LoVo (cell line): ENCODE measurements at places on chromosomes 1 and 21.

DNA sequence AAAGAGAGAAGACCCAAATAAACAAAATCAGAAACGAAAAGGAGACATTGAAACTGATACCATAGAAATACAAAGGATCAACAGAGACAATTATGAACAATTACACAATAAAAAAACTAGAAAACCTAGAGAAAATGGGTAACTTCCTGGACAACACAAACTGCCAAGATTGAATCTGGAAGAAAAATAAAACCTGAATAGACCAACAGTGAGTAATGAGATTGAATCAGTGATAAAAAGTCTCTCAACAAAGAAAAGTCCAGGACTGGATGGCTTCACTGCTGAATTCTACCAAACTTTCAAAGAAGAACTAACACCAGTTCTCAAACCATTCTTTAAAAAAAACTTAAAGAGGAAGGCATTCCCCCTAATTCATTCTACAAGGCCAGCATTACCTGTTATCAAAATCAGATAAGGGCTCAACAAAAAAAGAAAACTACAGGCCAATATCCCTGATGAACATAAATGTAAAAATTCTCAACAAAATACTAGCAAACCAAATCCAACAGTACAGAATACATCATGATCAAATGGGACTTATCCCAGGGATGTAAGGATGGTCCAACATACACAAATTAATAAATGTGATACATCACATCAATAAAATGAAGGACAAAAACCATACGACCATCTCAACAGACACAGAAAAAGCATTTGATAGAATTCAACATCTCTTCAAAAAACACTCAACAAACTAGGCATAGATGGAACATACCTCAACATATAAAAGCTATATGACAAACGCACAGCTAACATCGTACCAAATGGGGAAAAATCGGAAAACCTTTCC is 119.9 kb downstream of the ACBD6 start:
- no peak for DNase-seq

- no peak for DNase-seq
These were observed 79.6 kb upstream of the ERG start for GRCh38 chr21:38577887-38578286.

- DNase-seq, result no peak
These were observed 8.2 kb upstream of the ASAP3 start for GRCh38 chr1:23492132-23492720.

- no peak for DNase-seq
These were observed 55.3 kb downstream of the APP start for GRCh38 chr21:26115305-26115704.

- no peak for DNase-seq
These were observed 131.3 kb downstream of the NTPCR start for GRCh38 chr1:233081735-233082134.

- peak; percentile 65 for DNase-seq
These were observed 16.4 kb downstream of the TP73 start for GRCh38 chr1:3668585-3669300.

DNA sequence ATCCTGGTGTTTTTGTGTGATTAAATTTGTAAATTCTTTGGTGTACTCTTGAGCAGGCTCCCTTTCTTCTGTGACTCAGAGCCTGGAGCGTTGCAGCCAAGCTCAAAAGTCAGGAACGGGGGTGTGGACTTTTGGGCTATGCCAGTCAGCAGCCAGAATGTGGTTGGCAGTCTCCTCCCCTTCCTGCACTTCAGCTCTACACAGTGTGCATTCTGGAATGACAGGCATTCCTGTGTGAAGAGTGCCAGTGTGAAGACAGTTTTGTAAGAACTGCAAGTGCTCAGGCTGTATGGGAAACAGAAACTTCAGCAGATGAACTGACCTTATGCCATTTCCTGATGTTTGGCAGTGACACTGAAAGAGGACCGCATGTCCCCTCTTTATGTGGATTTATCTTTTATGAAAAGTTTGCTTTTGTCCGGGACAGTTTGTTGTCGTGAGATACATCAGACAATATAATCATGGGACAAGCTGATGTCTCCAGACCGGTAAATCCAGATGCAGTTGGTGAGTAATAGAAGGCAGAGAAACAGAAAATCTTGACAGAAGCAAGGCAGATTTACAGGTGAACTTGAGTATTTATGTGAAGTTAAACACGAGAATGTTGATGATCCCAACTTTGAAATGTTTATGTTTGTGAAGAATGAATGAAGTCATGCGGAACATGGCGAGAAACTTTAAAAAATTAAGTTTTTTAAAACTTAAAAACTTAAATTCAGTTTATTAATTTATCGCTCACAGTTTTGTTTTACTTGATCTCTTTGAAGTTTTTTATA is 67.7 kb upstream of the RCC1 start:
- peak; percentile 91 for DNase-seq

- DNase-seq, result no peak
These were observed 1.6 kb downstream of the IFI44 start for GRCh38 chr1:78651241-78651640.

DNA sequence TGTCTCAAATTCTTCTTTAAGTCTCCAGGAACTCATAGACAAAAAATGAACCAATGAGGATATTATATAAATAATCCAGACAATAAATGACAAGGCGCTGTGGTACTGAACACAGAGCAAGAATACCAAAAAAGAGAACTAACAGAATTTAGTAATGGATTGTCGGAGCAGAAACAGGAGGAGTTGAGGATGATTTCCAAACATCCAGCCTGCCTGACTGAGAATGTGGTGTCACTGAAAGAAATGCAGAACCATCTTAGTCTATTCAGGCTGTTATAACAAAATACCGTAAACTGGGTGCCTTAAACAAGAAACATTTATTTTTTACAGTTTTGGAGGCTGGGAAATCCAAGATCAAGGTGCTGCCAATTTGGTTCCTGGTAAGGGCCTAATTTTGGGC is 79.7 kb downstream of the RGS2 start:
- DNase-seq, result no peak

DNA sequence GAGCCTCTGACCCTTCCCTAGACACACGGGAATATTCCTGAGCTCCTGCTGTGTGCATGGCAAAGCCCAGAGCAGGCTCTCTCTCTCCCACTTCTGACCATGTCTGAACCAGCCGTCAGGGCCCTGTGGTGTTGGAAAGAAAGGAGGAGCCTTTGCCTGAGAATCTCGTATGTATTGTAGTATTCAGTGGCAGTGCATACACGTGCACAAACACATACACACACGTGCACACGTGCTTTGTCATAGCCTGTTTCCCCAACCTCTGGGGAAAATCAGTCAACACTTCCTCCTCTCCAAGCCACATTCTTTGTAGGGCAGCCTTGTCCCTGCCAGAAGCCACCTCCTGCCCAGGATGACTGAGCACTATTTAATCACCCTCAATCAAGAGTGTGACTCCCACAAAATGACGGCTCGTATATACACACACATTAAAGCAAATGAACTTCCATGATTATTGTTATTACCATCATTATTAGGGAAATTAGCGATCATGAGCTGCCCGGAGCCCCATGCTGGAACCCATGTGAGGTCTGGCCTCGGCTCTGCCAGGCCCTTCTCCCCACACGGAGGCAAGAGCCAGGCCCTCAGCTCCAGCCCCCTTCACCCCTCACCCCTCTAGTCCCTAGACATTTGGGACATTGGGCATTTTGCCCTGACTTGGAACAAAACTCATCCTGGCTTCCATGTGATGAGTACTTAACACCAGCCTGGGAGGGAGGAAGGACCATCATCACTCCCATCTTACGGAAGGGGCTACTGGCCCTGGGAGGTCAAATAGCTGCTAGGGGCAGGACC is 331.9 kb downstream of the NPHP4 start:
- no peak for DNase-seq

- DNase-seq, result no peak
These were observed 8.7 kb downstream of the PLA2G2D start for GRCh38 chr1:20110679-20111078.

GRCh38 chr1:220775240-220775853 is 11.4 kb upstream of the MTARC1 start:
- peak; percentile 30 for DNase-seq

GRCh38 chr1:176440176-176440575 is 22.8 kb upstream of the PAPPA2 start:
- DNase-seq, result no peak

GRCh38 chr1:32204943-32205361 is 519 bp upstream of the IQCC start:
- DNase-seq, result no peak
